ENCODE measurements at places on chromosomes 6 and 20.
A peak's percentile ranks its signal among the peaks of the same experiment; 100 is the strongest.

DNA sequence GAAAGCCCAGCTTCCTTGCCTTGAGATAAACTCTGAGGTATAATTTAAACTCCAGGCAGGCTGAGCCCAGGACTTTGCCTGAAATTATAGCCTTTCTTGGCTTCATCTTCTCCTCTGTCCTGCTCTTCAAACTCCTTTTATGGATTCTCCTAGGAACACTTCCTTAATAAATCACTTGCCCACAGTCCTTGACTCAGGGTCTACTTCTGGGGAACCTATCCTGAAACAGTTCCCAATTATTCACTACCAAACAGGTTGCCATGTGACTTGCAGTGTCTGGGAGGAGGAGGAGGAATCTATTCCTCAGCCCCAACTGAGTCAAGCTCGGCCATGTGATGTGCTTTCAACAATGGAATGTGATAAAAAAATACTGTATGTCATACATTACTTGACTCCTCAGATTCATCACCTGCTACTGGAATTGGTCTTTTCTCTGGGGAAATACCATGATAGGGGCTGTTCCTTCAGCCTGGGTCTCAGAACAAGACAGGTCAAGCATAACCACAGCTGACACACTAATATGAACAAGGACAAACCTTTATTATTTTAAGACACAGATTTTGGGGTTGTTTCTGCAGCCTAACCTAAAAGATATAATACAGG is 20.5 kb upstream of the CDKN1A start:
- H3K4me1 ChIP-seq: no peaks in the 10 kb centered on the region
- H3K27ac ChIP-seq: no peak overlapping the region
- H3K36me3 ChIP-seq: no peaks in the 10 kb centered on the region

DNA sequence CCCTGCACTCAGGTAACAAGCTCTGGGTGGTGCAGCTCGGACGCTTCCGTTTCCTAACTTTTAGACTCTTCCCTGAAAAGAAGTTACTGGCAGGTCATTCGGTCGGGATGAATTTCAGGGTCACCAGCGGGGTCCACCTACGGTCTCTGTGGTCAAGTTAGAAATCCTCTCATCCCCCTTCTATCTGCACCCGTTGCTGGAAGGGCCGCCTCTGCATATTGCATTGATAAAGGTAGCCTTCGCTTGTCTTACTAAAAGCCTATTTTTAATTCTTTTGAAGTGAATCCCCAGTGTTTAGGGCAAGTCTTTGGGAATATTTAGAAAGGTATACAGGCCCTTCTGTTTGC is 47.3 kb downstream of the LRRN4 start:
- peaks cover 14% of the 10 kb centered on the region for H3K36me3 ChIP-seq
- no peaks in the 10 kb centered on the region for H3K27me3 ChIP-seq
- H3K4me3 ChIP-seq: peak overlapping the region; percentile 95
- peaks cover 20% of the 10 kb centered on the region for H3K4me1 ChIP-seq
- no peak for DNase-seq

GRCh38 chr6:89368999-89369398 is 16.5 kb upstream of the UBE2J1 start:
- no peak overlapping the region for H3K4me3 ChIP-seq
- H3K4me1 ChIP-seq: peaks cover 8% of the 10 kb centered on the region
- no peak overlapping the region for H3K27ac ChIP-seq
- DNase-seq: no peak
- H3K27me3 ChIP-seq: no peaks in the 10 kb centered on the region

GRCh38 chr6:3001773-3002293 is 2.1 kb downstream of the NQO2 start:
- DNase-seq: no peak
- peaks cover 8% of the 10 kb centered on the region for H3K36me3 ChIP-seq
- H3K4me1 ChIP-seq: peaks cover 26% of the 10 kb centered on the region

- H3K27ac ChIP-seq: peak overlapping the region; percentile 99
- H3K4me3 ChIP-seq: peak overlapping the region; percentile 70
- no peak for DNase-seq
- H3K4me1 ChIP-seq: peaks cover 62% of the 10 kb centered on the region
Measured at GRCh38 chr6:73516514-73517489, 4.0 kb downstream of the EEF1A1 start.

- H3K36me3 ChIP-seq: peaks cover 31% of the 10 kb centered on the region
- H3K4me1 ChIP-seq: peaks cover 75% of the 10 kb centered on the region
- H3K27me3 ChIP-seq: no peaks in the 10 kb centered on the region
- peak overlapping the region; percentile 38 for H3K4me3 ChIP-seq
- H3K27ac ChIP-seq: peak overlapping the region; percentile 98
- DNase-seq: no peak
Measured at GRCh38 chr20:51420111-51420510, 122.4 kb downstream of the NFATC2 start.

DNA sequence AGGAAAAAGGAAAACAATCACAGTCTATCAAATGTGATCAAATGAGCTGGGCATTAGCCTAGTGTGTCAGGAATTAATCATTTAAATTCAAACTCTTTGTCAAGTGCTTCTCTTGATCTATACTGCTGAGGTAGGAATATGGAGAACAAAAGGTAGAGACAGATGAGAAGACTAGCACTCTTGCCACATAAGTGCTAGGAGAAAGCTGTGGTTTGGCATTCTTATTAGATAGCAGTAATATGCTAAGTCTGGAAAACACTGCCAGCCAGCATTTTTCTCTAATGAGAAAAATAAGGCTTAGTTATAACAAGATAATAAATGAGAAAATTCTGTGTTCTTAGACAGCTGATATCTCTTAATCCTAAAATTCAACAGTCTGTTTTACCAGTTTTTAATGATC is 38.9 kb downstream of the ORC3 start:
- H3K4me1 ChIP-seq: no peaks in the 10 kb centered on the region
- H3K27me3 ChIP-seq: no peaks in the 10 kb centered on the region
- H3K27ac ChIP-seq: no peak overlapping the region
- H3K4me3 ChIP-seq: no peak overlapping the region

GRCh38 chr6:15461127-15461944 is 201.5 kb downstream of the DTNBP1 start:
- no peak for DNase-seq
- no peaks in the 10 kb centered on the region for H3K27me3 ChIP-seq
- no peak overlapping the region for H3K27ac ChIP-seq

DNA sequence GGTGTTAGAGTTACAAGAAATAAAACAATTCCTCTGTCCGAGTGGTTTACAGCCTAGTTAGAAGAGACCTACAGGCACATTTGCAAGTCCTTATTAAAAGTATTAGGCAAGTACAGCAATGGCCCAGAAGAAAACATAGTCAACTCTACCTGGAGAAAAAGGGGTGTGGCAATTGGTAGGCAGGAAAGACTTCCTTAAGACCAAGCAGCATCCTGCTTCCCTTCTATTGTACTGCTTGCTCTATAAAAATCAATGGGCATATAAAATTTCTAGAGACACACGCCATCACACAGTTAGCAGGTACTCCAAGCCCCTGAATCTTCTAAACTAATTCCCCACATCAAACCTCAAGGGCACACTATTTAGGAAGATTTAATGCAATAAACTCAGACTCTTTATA is 185.6 kb downstream of the ATXN1 start:
- H3K4me3 ChIP-seq: no peak overlapping the region
- peaks cover 6% of the 10 kb centered on the region for H3K4me1 ChIP-seq
- H3K36me3 ChIP-seq: no peaks in the 10 kb centered on the region

DNA sequence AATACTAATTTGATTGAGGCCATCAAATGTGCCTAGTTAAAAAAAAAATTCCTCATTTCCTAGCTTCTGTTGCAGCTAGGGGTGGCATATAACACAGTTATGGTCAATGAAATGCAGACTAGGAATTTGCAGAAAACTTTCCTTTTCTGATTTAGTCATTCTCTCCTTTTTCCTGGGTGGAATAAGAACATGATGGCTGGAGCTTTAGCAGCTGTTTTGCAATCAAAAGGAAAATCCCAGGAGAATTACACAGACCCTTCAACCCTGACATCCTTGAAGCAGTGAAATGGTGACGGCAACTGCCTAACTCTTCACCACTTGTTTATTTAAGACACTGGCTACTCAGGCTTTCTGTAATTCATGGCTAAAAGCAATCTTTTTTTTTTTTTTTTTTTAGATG is 23.1 kb upstream of the RIMS4 start:
- H3K4me3 ChIP-seq: no peak overlapping the region
- no peak for DNase-seq
- peaks cover 24% of the 10 kb centered on the region for H3K27me3 ChIP-seq
- H3K4me1 ChIP-seq: peaks cover 7% of the 10 kb centered on the region

GRCh38 chr6:169070506-169071176 is 183.0 kb downstream of the THBS2 start:
- no peak for DNase-seq
- no peaks in the 10 kb centered on the region for H3K36me3 ChIP-seq
- H3K27ac ChIP-seq: no peak overlapping the region
- H3K27me3 ChIP-seq: peaks cover under 1% of the 10 kb centered on the region

DNA sequence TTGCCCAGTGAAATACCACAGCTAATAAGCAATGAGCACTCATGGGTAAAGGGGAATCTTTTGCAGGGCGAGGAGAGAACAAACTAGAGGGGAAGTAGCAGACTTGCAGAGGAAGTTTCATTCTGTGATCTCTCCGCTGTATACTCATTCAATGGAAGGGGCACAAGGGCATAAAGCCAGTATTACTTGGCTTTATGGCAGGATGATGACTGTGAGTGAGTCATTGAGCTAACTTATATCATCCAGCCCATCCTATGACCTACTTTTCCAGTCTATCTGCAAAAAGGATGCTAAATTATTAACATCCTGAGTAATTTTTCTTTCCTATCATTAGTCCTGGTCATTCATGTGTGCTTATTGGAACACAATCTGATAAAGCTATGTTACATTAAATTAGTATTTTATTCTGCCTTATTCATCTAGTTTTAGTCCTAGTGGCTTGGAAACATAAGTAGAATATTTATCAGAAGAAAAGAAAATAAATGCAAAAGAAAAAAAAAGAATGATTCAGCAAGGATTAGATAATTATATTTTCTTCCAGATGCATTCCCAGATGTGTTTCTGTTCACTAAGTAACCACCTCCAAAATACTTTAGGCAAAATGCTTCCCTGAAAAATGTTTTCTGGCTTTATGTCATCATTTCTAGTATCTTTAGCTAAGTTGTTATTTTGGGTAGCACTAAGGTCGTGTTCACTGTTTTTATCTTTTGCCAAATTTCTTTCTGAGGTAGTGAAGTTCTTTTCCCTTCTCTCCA is 471.7 kb downstream of the CDKAL1 start:
- H3K36me3 ChIP-seq: peaks cover 5% of the 10 kb centered on the region
- H3K27me3 ChIP-seq: no peaks in the 10 kb centered on the region
- no peaks in the 10 kb centered on the region for H3K4me1 ChIP-seq
- H3K27ac ChIP-seq: no peak overlapping the region
- no peak overlapping the region for H3K4me3 ChIP-seq

- H3K27me3 ChIP-seq: peaks cover 16% of the 10 kb centered on the region
- H3K36me3 ChIP-seq: no peaks in the 10 kb centered on the region
- H3K4me3 ChIP-seq: peak overlapping the region; percentile 64
- DNase-seq: no peak
Measured at GRCh38 chr6:15770347-15771143, 107.7 kb upstream of the DTNBP1 start.

DNA sequence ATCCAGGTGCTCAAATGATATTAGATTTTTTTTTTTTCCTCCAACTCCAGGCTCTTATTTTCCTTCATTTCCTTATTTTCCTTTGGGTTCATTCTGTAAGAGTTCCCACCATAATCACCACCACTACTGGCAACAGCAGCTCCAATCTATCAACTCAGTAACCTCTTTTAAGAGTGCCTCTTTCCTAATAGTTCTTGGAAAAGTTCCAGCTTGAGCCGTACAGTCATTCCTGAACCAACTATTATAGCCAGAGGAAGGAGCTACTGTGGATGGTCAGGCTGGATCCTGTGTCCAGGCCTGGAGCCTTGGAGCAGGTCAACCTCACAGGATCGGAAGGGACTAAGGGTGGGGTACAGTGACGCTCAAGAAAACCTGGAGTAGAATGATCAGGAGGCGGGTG is 4.2 kb upstream of the ANGPT4 start:
- peaks cover 6% of the 10 kb centered on the region for H3K27me3 ChIP-seq
- H3K27ac ChIP-seq: no peak overlapping the region
- H3K36me3 ChIP-seq: no peaks in the 10 kb centered on the region
- no peak for DNase-seq

DNA sequence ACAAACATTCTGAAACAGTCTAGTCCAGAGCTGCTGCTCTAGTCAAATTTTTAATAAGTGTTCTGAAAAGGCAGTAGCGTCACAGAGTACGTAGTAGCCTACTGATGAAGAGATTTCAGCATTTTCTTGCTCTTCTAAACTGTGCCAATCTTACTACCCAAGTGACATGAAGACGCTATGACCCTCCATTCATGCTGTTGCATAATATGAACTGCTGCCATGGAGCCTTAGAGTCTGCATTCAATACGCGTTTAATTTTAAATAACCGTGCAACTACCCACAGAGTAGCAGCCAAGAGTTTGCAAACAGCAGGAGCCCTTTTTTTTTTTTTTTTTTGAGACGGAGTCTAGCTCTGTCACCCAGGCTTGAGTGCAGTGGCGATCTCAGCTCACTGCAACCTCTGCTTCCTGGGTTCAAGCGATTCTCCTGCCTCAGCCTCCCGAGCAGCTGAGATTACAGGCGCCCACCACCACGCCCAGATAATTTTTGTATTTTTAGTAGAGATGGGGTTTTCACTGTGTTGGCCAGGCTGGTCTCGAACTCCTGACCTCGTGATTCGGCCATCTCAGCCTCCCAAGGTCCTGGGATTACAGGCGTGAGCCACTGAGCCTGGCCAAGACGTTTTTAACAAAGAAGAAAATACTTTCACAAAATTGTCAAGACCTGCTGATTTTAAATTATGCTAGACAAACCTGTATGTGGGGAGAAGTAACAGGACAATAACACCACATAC is 44.3 kb downstream of the EZR start:
- no peaks in the 10 kb centered on the region for H3K27me3 ChIP-seq
- peaks cover 38% of the 10 kb centered on the region for H3K4me1 ChIP-seq

DNA sequence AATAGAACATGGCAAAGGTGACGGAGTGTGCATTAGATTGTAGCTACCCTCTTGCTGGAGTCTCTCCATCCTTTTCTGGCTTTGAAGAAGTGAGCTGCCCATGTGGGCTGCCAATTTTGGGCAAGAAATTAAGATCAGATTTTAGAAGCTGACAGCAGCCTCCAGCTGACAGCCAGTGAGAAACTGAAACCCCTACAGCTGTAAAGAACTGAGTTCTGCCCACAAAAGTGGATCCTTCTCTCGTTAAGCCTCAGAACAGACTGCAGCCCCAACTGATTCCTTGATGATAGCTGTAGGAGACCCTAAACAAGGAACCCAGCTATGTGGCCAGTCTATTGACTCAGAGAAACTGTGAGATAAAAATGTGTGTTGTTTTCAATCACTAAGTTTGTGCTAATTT is 134.1 kb downstream of the CD109 start:
- DNase-seq: no peak
- no peaks in the 10 kb centered on the region for H3K27me3 ChIP-seq
- H3K36me3 ChIP-seq: no peaks in the 10 kb centered on the region
- no peak overlapping the region for H3K27ac ChIP-seq
- no peak overlapping the region for H3K4me3 ChIP-seq
- H3K4me1 ChIP-seq: no peaks in the 10 kb centered on the region

- no peak for DNase-seq
- H3K36me3 ChIP-seq: no peaks in the 10 kb centered on the region
- H3K4me1 ChIP-seq: peaks cover 25% of the 10 kb centered on the region
- H3K4me3 ChIP-seq: no peak overlapping the region
Measured at GRCh38 chr6:40482532-40482931, 104.6 kb downstream of the LRFN2 start.

Measured in natural killer cell treated with Interleukin-12 subunit alpha and Interleukin-12 subunit beta and Interleukin-15 and Interleukin-18, amount 100 ng/mL, for 72 hours (primary cell).